ENCODE measurements at places on chromosomes 4 and X.

GRCh38 chr4:139841464-139842195 lies 176.0 kb downstream of the MGST2 start:
- DNase-seq: peak; percentile 95

- DNase-seq: no peak
Observed at GRCh38 chr4:184762100-184762499, 28.2 kb upstream of the CENPU start.

DNA sequence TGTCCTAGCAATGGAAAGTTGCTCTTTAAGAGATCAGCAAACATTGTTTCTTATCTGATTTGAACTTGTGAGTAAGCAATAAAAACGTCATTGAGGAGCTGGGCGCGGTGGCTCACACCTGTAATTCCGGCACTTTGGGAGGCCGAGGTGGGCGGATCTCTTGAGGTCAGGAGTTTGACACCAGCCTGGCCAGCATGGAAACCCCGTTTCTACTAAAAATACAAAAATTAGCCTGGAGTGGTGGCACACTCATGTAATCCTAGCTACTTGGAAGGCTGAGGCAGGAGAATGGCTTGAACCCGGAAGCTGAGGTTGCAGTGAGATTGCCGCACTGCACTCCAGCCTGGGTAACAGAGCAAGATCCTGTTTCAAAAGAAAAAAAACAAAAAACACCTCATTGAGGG lies 11.2 kb upstream of the PLAC8 start:
- no peak for DNase-seq

GRCh38 chr4:139560406-139561104 lies 4.5 kb upstream of the SETD7 start:
- no peak for DNase-seq

- no peak for DNase-seq
Observed at GRCh38 chr4:15907430-15907829, 31.1 kb downstream of the FGFBP1 start.

DNA sequence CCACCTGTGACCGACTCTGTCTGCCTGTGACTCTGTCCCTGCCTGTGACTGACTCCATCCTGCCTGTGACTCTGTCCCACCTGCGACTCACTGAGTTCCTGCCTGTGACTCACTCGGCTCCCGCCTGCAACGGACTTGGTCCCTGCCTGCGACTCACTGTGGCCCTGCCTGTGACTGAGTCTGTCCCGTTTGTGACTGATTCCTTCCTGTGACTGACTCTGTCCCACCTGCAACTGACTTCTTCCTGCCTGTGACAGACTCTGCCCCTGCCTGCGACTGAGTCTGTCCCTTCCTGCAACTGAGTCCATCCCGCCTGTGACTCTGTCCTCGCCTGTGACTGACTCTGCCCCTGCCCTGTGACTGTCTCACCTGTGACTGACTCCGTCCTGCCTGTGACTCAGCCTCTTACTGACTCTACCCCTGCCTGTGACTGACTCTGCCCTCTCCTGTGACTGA lies 9.6 kb upstream of the UVSSA start:
- no peak for DNase-seq

DNA sequence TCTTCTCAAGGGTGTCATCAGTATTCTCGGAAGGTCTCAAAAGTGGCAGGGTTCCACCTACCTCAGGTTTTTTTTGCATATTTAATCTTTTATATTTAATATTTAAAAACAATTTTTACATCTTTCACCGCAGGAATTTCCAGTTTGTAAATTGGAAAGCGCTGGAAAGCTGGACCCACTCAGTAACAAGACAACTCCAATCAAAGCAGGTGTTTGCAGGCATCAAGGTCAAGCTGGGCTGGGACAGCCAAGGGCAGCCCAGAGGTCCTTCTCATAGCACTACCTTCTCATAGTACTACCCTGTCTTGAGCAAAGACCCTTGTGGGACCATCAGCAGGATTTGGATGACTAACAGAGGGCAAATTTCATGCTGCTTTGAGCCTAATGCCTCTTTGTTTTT lies 160.1 kb downstream of the TET2 start:
- no peak for DNase-seq

DNA sequence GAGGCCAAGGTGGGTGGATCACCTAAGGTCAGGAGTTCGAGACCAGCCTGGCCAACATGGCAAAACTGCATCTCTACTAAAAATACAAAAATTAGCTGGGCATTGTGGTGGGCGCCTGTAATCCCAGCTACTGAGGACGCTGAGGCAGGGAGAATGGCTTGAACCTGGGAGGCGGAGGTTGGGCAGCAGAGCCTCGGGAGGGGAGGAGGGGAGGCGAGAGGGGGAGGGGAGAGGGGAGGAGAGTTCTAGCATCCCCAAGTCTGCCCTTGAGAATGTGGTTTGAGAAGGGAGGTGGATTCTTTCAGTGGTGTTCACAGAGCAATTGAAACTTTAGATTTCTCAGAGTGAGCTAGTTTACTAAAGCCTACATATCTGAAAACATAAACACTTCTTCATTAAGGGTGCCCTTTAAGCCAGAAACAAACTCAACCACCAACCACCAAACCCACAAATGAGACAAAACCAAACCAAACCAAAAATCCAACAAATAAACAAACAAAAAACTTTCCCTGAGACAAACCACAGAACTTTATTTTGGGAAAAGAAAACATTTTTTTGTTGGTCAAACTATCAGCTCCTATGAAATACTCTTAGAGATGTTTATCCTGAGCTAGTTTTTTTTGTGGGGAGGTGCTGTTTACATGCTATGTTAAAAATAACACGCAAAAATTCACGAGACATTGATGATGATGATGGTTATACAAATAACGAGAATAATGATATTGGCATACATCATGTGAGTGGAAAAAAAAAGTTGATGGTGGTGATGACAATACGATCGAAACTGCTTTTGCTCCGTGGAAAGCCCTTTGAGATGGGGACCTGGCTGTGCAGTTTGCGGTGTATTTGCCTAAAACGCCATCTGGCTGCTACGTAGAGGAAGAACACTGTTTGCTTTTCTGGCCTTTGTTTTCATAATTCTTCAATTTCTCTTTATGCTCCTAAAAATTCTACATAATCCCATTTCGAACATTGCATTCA lies 98.2 kb upstream of the PRKX start:
- peak; percentile 30 for DNase-seq

GRCh38 chr4:141543176-141543575 lies 93.2 kb upstream of the IL15 start:
- no peak for DNase-seq

DNA sequence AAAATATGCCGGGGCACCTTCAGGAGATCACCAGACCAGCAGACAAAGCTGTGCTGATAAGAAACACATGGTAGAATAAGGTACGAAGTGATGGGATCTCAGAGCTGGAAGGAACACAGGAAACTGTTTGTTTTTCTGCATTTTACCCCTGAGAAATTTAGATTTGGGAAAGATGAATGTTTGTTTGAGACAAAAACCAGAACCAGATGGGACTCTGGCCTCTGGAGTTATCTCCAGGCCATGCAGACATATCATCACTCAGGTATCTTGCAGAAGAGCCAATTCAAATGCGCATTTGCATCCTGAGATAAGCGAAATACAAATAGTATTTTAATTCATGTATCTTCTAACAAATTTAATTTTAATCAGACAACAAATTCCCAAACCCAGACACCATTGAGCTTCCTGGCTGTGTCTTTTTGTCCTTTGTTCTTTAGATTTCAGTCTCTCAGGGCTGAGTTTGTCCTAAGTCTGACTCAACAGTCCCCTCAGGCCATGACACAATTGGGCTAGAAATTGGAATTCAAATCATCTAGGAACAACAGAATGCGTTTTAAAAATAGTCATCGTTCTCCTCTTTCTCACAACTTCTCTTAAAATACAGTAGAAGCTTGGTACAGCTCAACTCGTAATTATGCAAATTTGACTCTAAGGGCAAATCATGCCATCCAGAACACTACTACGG lies 159.0 kb downstream of the PACRGL start:
- no peak for DNase-seq

DNA sequence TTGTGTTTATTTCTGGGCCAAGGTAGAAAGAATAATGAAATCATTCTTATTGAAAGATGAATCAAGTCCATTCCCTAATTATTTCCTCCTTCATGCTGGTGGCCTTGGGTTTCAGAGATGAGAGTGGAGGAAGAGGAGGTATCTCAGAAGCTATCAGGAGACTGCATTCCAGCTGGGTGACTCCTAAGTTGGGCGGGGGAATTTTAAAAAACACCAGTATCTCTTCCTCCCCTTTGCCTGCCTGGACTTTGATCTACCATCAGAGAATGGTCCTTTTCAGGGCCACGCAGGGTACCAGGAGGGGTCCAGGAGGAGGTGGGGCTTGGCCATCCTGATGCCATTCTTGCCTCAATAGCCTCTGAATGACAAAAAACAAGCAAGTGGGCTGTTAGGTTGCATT lies 104.4 kb downstream of the ASMT start:
- no peak for DNase-seq

DNA sequence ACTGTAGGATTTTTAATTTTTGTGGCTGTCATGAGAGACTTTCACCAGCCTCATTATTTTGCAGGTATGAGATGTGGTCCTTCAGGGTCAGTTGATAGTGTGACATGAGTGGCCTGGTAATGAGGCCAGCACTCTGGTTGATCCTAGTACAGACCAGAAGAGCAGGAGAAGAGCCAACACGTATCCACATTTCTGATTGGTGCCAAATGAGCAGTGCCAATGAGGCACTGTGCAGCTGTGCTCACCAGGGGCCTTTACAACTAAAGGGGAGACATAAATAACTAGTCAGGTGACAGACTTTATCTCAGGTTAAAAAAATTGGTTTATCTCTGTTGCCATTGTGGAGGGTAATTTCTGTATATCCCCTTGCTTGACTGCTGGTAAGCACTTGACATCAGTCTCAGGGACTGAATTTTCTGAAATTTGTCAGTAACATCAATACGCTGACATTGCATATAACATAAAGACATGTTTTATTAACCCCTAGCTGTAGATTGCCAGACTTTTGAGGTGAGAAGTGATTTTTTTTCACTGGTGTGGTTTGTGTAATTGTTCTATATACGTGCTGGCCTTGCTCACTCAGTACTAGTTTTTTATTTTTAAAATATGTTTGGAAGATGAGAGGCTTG lies 101.2 kb downstream of the AFF1 start:
- DNase-seq: no peak

GRCh38 chrX:134023851-134024281 lies 38.5 kb upstream of the GPC3 start:
- no peak for DNase-seq

DNA sequence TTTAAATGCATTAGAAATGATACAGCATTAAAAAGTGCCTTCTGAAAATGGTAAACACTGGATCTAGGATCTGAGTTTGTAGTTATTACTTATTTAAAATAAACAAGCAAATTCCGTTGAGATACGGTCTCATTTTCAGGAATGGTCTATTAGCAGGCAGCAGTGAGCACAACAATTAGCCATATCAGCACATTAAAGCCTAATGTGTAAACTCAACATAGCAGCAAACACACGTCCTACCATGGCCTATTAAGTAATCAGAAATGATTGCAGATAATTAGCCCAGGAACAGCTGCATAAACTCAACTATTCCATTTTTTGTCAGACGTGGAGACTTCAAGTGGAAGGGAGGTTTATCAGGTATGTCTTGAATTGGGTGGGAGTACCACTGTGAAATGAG lies 61.8 kb downstream of the NEIL3 start:
- peak; percentile 78 for DNase-seq

DNA sequence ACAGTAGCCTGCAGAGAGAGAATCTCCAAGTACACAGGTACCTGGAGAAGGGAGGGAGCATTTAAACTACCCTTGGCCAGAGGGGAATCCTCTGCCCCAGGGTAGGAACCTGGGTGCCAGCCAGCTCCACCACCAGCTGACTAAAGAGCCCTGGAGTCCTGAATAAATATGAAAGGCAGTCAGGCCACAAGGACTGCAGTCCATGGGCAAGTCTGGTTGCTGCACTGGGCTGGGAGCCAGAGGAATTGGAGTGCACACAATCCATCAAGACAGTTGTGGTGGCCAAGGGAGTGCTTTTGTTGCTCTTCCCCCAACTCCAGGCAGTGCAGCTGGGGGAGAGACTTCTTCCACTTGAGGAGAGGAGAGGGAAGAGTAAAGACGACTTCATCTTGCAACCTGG lies 172.5 kb downstream of the HNRNPD start:
- no peak for DNase-seq

DNA sequence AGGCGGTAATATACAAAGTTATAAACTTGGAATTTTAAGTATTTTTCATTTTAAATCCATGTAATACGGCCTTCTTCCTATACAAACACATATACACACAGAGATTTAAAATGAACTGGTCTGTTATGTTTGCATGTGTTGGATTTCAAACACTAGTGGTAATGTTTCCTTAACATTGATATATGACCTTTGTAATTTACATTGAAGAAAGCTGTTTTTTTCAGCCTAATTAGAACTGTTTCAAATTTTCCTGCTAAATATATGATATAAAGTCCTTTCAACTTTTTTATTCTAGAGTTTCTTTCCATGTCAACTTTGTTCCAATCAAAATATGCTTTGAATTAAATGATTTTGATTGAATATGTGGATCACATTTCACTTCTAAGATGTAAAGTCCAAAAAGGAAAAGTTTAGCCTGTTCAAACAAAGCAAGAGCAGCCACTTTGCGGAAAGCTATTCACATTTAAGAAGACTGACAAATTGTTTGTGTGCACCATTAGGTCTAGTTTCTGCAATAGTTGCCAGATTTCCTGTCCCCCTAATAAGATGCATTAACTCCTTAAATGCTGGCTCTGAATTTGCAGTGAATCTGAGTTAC lies 226.0 kb upstream of the MAB21L2 start:
- no peak for DNase-seq

- DNase-seq: no peak
Observed at GRCh38 chr4:161828061-161828460, 335.7 kb downstream of the FSTL5 start.

DNA sequence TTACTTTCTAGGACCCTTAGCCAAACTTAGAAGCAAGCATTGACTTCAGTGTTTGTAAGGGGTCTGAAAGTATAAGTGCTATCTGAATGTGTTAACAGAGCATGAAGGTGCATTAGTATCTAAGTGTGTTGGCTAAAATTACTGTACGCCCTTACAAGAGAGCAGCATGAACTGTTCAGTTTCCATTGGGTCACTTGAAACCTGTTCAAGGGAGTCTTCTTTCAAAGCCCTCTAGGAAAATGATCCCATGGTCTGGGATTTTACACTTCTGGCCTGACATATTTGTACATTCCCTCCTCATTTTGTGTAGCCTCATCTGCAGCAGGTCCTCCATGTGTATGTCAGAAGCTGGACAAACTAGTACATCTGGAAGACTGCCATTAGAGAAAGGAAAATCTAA lies 3.2 kb downstream of the PRDX4 start:
- DNase-seq: no peak

DNA sequence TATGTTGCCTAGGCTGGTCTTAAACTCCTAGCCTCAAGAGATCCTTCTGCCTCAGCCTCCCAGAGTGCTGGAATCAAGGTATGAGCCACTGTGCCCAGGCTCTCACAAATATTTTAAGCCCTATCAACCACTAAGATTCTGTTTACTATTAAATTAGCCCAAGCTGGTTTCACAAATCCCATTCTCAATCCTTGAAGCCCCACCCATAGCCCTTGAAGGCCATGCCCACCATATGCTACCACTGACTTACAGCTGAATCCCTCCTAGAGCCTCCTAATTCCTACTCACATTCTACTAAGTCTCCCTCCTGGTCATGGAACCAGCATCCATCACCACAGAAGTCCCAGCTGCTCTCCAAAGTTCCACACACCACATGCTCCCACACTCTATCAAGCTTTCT lies 9.7 kb downstream of the GRIPAP1 start:
- DNase-seq: no peak

GRCh38 chrX:97845451-97845850 lies 961.7 kb downstream of the RPA4 start:
- no peak for DNase-seq

Measured in NCI-H748 treated with DMSO at 0.1 percent for 48 hours (cell line).